ENCODE measurements at places on chromosomes 3 and 15.

DNA sequence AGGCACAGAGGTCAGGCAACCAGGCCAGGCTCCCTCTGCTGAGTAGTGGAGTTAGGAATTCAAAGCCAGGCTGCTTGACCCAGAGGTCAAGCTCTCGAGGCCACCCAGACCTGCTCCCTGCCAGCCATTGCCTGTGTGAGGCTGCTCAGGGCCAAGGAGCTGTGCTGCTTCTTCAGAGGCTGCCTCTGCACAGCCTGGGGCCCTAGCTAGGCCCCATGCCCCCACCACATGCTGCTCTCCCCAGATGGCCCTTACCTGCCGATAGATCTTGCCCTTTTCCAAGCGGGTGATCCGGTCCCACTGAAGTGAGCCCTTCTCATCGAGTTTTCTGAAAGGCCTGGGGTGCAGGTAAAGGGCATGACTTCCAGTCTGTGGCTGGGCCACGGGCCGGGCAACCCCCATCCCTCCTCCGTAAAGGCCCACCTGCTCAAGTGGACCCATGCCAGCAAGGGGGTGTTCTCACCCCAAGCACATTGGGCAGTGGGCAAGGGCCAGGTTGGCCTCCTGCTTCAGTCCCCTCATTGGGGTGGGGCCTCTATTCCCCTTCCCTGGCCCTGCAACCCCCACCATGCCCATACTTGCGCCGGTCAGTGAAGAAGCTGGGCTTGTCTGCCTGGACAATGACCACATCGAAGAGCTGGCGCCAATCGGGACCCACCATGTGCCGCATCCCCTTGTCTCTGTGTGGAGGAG, 6.5 kb downstream of the NT5DC2 start:
- no peak for DNase-seq

- no peak for DNase-seq
Observed at GRCh38 chr3:18122264-18122663, 302.9 kb downstream of the SATB1 start.

- DNase-seq: no peak
Observed at GRCh38 chr15:39581242-39581792, 438 bp downstream of the THBS1 start.

- DNase-seq: no peak
Observed at GRCh38 chr15:50233192-50233736, 32.3 kb downstream of the HDC start.

DNA sequence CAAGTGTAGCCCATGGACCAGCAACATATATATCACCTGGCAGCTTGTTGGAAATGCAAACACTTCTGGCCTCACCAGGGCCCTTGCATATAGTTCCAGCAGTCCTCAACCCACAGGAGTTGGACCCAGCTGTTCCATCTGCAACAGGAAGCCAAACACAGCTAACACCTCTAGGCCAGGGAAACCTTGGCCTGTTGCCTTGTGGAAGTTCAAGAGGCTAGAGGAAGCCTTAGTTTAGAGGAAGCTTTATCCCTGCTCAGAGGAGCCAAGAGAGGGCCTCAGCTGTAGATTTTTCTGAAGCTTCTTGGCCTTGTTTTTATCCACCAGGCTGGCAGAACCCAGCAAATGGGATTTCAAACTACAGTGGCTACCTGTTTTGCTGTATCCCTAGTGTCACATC, 11.4 kb downstream of the FHIT start:
- DNase-seq: no peak

GRCh38 chr15:62989366-62990055, 53.0 kb upstream of the TPM1 start:
- no peak for DNase-seq

GRCh38 chr3:184741259-184741556, 29.3 kb upstream of the MAGEF1 start:
- no peak for DNase-seq

DNA sequence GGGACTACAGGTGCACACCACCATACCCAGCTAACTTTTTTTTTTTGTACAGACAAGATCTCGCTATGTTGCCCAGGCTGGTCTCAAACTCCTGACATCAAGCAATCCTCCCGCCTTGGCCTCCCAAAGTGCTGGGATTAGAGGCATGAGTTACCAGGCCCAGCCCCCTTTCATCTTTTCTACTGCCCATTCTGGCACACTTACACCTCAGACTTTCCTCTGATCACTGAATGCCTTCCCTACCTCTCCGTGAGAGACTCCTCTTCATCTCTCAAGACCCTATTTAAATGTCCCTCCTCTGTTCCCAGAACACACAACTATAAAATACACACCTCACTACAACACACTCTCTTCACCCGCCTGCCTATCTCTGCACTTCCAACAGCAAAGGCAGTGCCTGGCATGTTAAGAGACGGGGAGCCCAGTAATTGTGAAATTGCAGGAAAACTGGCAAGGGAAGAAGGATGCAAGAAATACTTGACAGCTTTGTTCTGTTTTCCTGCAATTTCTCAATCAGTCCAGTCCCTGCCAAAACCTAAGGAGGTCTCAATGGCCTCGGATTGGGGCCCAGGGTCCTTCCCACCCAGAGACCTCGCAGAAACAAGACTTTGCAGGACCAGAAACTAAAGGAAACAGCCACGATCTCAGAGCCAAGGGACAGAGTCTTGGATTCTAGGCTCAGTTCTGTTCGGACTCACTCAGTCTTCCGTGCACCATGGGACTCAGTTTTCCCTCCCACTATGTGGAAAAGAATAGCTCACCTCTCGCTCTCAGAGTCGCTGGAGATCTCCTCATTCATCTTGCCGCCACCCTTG, 849 bp downstream of the RRP9 start:
- DNase-seq: no peak

GRCh38 chr15:25182098-25182478, 227.3 kb downstream of the SNRPN start:
- DNase-seq: no peak

DNA sequence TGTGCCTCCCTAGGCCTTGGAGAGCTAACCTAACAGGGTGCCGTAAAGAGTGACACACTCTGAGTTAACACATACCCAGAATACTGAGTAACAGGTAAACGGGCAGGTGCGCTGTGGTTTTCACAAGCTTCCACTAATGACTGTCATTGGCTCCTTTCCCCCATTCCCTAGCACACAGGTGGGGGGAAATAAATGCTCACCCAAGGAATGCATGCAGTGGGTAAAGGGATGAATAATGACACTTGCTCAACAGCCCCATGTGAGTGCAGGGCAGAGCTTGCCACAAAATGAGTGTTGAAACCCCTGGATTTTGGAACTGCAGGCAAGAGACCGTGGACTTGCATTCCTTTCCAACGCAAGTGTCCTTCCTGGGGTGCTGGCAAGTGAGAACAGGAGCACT, 57.6 kb downstream of the ADAMTS17 start:
- no peak for DNase-seq

- no peak for DNase-seq
Observed at GRCh38 chr3:189404797-189405484, 226.2 kb upstream of the TP63 start.

DNA sequence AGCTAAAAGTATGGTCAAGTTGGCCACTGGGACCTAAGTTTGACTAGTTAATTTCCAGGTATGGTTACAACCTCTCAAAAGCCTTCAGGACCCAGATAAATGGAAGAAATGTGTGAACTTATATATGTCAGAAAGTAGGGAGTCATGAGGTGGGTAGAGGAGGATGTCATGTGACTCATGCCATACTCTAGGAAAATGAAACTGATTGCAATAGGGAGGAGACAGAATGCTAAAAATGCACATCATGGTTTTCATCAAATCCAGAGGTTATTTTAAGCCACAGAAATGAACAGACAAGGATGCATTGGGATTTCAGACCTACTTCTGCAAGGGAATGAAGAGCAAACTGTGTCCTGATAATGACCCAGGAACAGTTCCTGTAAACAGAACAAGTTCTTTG, 310.0 kb downstream of the EDEM1 start:
- no peak for DNase-seq

DNA sequence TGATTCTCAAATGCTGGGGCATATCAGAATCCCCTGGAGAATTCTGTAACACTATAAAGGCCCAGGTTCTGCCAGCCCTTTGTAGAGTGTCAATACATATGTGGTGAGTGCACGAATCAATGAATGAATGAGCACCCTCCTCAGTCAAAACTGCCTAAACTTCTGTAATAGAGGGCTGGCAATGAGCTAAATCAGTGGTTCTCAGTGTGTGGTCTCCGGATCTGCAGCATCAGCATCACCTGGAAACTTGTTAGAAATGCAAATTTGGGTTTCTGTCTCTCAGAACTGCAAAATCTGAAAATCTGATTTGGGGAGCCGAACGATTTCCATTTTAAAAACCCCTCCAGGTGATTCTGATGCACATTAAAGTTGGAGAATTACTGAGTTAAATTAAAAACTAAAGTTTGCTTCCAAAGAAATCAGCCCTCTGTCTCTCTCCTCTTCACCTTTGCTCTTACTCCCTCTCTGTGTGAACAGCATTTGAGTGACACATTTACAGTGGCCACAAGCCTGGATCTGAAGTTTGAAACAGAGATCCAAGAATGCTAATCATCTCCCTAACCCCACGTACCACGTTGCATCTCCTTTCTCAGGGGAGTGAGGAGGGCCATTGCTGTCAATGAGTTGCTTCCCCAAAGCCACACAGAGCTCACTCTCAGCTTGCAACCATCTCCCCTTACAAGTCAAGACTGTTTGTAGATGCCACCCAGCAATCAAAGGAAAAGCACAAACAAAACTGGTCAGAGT, 109.5 kb downstream of the STAC start:
- DNase-seq: no peak

DNA sequence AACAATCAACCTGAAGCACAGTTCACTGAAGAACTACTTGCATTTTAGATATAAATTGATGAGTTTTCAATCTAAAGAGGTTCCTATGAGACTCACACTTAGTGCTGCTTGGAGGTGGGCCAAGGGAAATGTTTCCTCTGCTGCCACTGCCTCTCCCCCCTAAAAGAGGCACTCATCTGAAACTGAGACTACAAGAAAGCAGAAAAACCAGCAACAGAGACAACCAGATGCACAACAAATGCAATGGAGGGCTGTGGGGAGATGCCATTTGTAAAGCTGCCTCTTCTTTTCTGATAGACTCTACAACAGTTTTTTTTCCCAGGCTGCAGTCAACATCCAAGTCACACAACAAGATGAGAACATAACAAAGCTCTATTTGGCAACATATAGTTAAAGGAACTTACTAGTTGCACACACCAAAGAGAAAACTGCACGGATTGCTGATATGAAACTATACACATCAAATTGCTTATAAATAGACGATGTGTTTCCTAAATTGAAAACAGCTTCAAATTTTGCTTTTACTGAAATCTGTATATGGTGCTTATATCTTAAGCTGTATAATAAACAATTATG, 11.0 kb downstream of the TSPAN3 start:
- DNase-seq: no peak

DNA sequence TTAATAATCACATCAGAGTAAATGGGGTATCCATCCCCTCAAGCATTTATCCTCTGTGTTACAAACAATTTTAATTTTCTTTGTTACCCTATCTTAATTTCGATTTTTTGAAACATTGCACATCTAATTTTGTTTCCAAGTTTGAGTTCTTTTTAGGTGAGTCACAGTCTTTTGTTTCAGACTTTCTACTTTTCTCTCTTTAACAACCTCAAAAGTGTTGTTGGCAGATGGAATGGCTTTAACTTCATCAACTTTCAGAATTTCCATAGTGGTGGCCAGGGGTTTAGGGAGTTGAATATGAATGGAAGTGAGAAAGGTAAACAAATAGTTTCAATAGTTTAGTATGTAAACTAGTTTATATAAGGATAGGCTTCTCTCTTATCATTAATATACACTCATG, 223.0 kb upstream of the MLF1 start:
- DNase-seq: no peak

DNA sequence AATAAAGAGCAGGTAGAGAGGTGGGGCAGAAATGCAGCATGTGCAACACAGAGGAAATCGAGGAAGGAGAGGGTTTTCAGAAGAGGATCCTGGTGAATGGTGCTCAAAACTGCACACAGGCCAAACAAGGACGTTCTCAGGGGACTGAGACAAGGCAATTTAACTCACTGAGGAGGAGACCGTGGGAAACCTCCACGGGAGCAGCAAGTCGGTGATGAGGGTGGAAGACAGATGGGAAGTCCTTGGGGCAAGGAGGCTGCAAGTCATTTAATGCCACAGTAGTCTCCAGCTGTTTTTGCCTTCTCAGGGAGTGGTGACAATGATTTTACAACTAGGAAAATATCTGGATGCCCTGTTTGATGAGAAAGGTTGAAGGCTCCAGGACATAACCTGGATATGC, 11.5 kb upstream of the PDIA5 start:
- DNase-seq: no peak

GRCh38 chr3:172317984-172318383, 130.3 kb downstream of the GHSR start:
- no peak for DNase-seq

All from stimulated activated CD8-positive, alpha-beta memory T cell treated with anti-CD3 and anti-CD28 coated beads, Interleukin-4, amount 100 ng/mL, for 24 hours (primary cell).